ENCODE measurements at places on chromosomes 11 and 22. TPM values are rescaled to one million over a fixed set of nuclear protein-coding genes. Genes with fewer than 3 reads are reported as not detected.

Gene LRRN4CL
- total RNA-seq: 0.09 TPM

Gene HMOX1
- total RNA-seq: 453 TPM

Gene JAML
- not detected for total RNA-seq

Gene TMEM191C
- total RNA-seq: 0.71 TPM

Gene SMTN
- total RNA-seq: 26.1 TPM

Gene OR6M1
- not detected for total RNA-seq

Gene JRKL
- total RNA-seq: 6.3 TPM

Gene PLEKHB1
- total RNA-seq: 1.5 TPM

Gene SLC22A12
- not detected for total RNA-seq

Gene USH1C
- 1.2 TPM for total RNA-seq

Gene LINC01488
- 0.04 TPM for total RNA-seq
